ENCODE measurements at places on chromosomes 3 and 15. TPM values are rescaled to one million over a fixed set of nuclear protein-coding genes. Genes with fewer than 3 reads are reported as not detected.
A peak's percentile ranks its signal among the peaks of the same experiment; 100 is the strongest.

Gene TASOR
- 213 TPM for total RNA-seq

Gene ZDHHC23
- 12.2 TPM for total RNA-seq

Gene NR2F2
- 4.1 TPM for total RNA-seq

DNA sequence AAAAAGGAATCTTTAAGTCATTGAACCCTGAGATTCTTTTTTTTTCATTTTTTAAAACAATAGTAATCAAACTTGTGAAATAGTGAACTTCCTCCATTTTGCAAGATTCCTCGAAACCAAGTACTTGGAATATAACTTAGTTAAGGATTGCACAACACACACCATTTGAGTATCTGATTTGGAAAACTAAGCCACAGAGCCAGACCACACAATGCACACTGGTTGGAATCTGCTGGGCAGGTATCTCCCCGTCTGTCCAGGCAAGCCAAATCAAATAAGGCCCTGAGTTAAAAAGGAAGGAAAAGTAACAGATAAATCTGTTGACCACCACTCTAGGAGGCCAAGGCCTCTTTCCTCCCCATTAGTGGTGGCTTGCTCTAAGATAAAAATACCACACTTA, 177.5 kb upstream of the ICE2 start:
- no peak for DNase-seq

DNA sequence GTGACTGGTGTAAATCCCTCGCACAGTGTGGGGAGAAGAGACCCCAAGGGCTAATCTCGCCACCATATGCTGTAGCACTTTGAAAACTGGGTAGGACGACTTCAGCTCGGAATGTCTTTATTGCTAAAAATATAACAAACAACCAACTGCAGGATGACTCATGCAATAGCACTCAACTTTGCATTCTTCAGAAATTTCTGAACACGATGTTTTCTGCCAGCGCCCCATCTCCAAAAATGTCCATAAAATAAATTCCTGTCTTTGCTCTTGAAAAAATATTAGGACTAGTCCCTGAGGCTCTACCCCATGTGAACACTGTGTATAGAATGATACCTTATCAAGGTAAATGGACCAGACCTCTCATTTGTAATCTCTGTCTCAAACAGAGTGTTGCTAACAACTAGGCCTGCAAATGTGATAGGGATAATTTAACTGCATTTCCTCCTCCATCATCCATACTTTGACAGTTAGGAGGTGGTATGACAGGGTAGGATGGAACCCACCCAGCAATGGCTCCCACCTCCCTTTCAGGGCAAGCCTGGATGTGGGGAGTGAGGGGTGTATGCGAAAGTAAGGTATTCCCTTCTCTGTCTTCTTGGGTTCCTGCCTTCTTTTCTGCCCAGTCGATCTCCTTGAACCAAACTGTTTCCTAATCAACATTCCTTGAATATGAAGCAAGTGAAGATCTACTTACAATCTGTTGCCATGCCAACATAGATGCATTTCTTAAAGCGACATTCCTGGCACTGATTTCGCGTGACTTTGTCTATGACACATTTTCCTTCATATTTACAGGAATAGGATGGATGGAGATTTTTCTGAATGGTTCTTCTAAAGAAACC, 201.1 kb downstream of the NR1D2 start:
- DNase-seq, result peak; percentile 15

DNA sequence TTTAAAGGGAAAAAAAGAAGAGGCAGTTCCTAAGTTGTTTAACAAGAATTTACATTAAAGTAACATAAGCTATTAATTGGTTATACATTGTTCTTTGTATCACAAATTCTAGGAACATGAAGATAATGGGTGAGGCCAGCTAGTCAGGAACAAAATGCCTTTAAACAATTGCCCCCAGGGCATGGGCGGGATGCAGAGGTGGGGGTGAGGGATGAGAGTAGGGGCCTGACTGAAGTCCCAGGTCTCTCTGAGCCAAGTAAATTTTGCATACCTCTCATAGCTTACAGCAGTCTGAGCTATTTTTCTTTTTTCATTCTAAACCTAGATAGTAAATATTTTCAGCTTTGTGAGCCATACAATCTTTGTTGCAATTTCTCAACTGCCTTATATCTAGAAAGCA, 77.8 kb upstream of the RNU6-1 start:
- DNase-seq, result no peak

DNA sequence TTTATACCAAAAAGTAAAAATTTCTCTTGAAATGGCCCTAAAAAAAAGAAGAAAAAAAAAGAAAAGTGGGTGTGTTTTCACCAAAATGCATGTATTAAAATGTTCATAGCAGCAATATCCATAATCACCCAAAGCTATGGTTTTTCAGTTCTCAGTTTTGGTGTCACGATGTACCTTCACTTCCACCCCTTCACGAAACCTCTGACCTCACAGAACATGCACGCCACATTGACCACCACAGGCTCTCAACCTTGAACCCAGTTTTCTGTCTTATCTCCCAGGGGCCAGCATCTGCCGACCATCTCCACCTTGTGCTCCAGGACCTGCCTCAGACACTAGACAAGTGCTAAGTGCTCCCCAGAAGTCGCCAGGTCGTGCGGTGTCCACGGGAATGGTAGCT, 30.4 kb downstream of the COLQ start:
- DNase-seq, result no peak

GRCh38 chr3:64853456-64853855, 165.7 kb upstream of the ADAMTS9 start:
- no peak for DNase-seq

GRCh38 chr15:51004103-51004551, 90.6 kb downstream of the TNFAIP8L3 start:
- DNase-seq, result no peak

DNA sequence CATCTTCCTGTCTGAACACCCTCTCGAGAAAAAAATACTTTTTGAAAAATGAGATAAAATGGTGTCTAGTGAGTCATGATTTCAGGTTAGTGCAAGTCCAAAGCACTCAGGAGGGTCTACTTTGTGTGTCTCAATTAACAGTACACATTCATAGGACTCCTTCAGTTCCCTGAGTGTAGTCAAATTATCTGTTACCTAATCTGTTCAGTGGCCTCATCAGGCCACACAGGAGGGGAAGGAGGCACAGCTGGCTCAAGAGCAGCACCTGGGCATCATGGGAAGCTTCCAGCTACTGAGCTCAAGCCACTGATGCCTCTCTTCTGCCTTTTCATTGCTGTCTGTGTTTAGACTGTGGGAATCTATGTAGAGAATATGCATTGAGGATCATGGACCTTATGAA, 341.4 kb upstream of the SGO1 start:
- no peak for DNase-seq

DNA sequence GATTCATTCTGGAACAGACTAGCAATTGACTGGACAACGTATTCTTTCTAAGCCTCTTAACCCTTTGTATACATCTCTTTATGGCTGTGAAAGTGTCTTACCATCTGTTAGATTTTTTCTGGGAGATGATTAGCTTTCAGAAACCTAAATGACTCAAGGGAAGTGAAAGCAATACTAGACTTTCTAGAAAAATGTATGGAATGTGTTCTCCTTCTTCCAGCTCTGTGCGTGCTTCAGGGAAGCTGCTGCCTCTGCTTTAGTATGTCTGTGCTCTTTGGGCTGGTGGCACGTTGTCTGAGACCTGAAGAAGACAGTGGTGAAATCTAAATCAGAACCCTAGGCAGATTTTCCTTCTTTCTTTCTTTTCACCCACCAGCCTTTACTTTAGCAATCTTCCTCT, 89.5 kb downstream of the ITPR1 start:
- no peak for DNase-seq

GRCh38 chr15:71502077-71502432, 308.3 kb upstream of the NR2E3 start:
- DNase-seq, result no peak

- no peak for DNase-seq
These were observed 102.9 kb upstream of the KCNAB1 start for GRCh38 chr3:156017352-156018030.

GRCh38 chr3:15291589-15292541, 40.5 kb downstream of the SH3BP5 start:
- no peak for DNase-seq

DNA sequence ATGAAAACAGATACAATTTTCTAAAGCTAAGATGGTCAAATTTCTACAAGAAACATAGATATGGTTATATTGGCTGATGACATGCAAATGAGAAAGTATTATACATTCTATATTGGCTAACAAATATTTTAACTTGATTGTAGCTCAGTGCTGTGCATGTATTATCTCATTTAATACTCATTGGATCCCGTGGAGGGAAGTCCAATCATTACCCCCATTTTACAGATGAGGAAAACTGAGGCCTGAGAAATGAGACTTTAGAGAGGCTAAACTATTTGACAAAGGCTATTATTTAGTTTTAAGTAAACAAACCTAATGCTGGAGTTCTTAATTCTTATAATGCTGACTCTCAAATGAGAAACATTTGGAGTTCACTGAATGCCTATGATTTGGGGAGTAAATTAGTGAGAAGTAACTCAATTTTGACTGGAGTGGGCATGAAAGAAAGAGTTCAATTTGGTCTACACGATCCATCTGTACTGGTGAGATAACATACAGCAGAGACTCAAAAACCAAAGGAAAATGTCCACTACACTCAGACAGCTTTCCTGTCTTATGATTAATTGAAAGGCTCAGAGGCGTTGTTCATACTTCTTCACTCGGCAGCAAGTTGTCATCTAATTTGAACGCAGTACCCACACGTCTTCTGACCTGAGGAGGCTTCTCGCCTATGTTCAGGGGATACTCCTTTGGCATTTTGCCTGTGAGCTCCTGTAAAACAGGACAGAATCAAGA, 72.2 kb upstream of the LMOD3 start:
- DNase-seq, result no peak

- DNase-seq, result no peak
These were observed 24.2 kb upstream of the HACD2 start for GRCh38 chr3:123609063-123609462.

All from occipital lobe (tissue), 3 donors.